IPS-NIHi11 (cell line): ENCODE measurements at places on chromosomes 6 and 20.

GRCh38 chr6:57315111-57315510, 2.3 kb upstream of the PRIM2 start:
- DNase-seq: no peak

- no peak for DNase-seq
Measured at GRCh38 chr6:5220443-5220842, 40.3 kb downstream of the LYRM4 start.

- peak; percentile 47 for DNase-seq
Measured at GRCh38 chr20:52783769-52784168, 188.4 kb upstream of the TSHZ2 start.

- no peak for DNase-seq
Measured at GRCh38 chr6:147137986-147138385, 66.2 kb upstream of the STXBP5 start.

GRCh38 chr20:52217689-52218395, 26.3 kb upstream of the ZFP64 start:
- no peak for DNase-seq

- DNase-seq: no peak
Measured at GRCh38 chr20:49885558-49886332, 29.6 kb downstream of the SPATA2 start.

DNA sequence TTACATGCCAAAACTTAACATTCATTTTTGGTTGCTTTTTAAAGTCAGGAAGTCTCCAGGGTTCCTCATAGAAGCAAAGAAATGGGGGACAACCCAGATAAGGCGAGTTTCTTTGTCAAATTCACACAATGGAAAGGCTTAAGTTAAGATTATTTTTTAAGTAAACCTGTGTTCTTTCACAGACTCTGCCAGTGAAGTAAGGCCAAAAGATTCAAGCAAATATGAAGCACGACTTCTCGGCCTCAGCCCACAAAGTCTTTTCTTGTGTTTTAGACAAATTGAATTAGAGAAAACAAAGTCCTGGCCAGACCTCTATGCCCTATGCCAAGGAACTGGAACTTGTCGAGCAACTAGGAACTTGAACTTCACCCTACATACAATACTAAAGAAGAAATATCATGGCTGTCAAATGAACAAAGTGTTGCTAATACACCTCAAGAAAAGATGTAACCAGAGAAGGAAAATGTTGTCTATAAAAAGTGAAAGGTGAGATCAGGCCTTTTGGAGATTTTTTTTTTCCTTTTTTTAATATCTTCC, 540.0 kb upstream of the JARID2 start:
- no peak for DNase-seq

GRCh38 chr6:127190552-127190951, 72.1 kb downstream of the RSPO3 start:
- peak; percentile 19 for DNase-seq

DNA sequence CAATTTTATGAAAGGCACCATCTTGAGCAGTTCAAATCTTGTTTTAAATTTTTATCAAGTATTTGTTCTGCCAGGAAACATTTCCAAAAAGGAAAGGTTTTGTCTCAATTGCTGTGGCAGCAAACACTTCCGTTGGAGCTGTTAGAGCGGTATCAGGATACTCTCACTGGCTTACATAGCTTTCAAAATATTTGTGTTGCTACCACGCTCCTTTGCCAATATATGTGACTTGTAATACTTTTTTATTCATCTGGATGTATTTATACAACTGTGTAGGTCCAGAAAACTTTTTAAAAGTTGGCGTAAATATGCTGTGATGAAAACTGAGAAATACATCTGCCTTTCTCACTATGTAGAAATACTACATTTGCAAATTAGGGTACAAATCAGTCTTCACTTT, 37.8 kb upstream of the NHSL1 start:
- no peak for DNase-seq

GRCh38 chr6:150894935-150895552, 29.5 kb downstream of the MTHFD1L start:
- DNase-seq: peak; percentile 21

DNA sequence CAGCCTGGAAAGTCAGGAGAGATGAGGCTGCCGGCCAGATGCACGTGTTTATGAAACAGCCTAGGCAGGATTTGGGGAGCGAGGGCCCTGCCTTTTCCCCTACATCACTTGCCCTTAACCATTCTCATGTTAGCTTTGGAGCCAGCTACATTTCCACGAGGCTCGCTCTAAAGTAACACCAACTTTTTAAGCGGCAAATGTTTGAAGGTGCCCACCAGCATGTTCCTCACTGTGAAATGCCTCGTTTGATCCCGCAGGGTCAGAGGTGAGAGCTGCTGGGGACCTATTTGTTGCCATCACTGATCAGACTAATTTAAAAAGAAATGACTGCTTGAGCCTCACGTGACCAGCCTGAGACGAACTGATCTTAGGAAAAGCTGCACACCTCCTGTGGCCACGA, 51.6 kb upstream of the DACT2 start:
- no peak for DNase-seq

DNA sequence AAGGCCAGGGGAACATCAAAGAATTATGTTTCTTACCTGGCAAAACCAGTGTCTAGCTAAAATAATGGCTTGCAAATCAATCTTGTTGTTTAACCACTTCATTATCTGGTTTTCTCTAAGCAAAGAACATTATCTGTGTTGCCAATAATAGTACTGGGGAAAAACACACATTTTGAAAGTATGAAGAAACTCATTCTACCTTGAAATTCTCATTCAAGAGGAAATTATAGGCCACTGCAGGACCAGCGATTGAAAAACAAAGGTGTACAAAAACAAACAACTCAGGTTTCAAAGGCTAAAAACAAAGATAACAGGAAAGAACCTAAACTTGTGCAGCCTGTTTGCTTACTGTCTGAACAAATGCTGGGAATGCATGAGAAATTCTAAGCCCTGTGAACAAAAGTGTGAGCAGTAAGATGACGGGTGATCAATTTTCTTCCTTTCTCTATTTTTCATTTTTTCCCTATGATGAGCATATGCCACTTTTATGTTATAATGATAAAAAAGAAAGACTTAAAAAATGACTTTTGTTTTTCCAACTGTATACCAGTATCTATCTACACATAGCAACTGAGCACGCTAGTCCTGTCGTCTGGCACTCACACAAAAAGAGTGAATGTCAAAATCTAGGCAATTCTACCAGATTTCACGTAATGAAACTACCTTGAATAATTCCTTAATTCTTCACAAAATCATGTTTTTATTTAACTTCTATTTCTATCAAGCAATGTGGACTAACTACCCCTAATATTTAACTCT, 117.9 kb downstream of the SGK1 start:
- no peak for DNase-seq

DNA sequence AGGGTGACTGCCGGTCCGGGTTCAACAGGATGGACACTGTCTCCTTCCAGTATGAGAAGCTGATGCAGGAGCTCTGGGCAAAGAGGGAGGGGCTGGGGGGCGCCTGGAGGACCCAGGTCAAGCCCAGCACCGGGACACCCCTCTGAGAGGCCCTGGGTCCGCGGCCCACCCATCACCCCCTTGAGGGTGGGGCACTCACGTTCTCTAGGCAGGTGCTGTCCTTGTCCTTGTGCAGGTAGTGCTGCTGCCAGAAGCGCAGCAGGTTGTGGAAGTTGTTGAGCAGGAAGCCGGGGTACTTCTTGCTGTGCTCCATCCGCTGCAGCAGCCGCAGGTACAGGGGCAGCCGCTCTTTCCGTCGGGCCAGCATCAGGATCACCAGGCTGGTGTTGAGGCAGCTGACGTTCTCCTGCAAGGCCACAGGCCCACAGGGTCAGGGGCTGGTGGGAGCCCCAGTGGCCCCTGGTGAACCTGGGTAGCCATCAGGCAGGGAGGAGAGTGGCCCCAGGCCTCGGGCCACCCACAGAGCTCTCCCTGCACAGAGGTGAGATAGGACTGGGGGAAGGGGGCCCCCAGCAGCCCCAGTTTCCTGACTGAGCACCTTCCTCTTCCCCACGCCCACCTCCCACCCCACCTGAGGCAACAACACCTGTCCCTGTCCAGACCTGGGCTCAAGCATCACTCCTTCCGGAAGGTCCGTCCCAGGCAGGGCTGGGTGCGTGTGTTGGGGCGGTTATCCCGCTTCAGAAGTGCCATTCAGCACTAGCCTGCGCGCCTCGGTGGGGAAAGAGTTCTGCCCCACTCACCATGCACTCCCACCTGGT, 47.8 kb downstream of the MYH7B start:
- DNase-seq: no peak

DNA sequence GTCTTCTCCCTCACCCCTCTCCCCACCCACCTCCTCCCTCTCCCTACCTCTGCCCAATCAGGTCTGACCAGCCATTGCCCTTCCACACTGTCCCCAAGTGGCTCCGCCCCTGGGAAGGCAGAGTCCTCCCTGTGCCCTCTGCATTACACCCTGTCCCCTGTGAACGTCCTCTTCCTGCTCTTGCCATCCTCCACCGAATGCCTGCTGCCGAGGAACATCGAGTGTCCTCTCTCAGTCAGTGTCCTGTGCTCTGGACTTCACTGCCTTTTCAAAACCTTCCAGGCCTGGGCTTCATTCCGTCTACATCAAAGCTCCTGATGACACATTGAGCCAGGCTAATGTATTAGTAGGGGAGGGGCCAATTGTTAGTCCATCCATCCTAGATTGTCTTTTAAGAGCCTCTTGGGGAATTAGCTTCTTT, 3.3 kb upstream of the PACSIN1 start:
- DNase-seq: peak; percentile 82

DNA sequence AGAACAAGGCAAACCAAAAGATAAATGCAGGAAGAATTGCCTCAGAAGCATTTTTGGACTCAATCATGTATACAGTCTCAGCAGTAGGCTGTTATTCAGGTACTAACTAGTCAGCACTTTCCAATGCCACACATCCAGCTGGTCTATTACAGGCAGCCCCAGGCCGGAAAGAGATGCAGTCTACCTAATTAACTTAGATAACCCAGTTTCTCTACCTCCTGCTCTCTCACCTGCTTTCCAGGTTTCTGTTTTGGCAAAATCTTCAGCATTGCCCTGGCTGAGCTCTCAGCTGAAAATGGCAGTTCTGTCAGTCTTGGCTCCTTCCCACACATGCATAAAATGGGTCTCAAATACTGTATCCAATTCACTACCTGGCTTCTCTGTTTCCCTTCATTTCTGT, 101.3 kb upstream of the UFL1 start:
- DNase-seq: no peak

GRCh38 chr6:107506145-107506544, 16.2 kb downstream of the SOBP start:
- no peak for DNase-seq

DNA sequence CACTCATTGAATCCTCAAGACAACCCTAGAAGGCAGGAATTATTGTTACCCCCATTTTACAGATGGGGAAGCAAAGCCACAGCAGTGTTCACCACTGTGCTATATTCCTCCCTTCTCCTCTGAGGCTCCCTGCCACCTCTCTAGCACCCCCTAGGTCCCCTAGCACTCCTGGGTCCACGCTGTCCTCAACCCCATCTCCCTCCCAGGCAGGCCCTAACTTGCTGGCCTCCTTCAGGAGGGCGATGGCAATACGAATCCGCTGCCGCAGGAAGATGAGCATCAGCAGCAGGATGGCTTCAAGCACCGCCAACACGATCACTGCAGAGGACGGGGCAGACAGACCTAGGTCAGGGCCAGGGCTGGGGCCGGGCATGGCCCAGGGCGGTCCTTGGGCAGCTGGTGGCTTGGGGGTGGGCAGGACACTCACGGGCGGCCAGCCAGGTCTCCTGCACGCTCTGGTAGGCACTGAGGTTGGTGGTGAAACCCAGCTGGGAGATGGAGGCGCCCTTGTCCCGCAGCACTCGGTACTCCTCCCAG, 7.8 kb upstream of the NEU1 start:
- peak; percentile 50 for DNase-seq

DNA sequence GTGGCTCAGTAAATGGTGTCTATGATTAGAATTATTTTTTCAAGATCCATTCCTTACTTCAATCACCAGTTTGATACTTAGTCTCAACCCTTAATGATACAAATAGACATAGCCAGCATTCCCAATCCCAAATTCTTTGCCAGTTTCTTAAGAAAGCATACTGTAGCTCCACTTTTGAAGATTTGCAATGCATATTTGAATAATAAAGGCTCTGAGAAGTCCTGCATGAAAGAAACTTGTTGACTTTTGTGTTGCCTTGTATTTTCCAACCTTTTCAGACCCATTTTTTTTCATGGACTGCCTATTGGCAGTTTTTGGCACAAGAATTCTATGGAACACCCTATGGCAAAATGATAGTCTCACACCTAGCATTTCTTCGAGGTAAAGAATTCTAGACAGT, 215.6 kb upstream of the CHD6 start:
- no peak for DNase-seq
